ENCODE measurements at places on chromosomes 13 and 19. TPM values are rescaled to one million over a fixed set of nuclear protein-coding genes. Genes with fewer than 3 reads are reported as not detected.
A peak's percentile ranks its signal among the peaks of the same experiment; 100 is the strongest.

Gene KLHL1
- polyA plus RNA-seq: not detected

DNA sequence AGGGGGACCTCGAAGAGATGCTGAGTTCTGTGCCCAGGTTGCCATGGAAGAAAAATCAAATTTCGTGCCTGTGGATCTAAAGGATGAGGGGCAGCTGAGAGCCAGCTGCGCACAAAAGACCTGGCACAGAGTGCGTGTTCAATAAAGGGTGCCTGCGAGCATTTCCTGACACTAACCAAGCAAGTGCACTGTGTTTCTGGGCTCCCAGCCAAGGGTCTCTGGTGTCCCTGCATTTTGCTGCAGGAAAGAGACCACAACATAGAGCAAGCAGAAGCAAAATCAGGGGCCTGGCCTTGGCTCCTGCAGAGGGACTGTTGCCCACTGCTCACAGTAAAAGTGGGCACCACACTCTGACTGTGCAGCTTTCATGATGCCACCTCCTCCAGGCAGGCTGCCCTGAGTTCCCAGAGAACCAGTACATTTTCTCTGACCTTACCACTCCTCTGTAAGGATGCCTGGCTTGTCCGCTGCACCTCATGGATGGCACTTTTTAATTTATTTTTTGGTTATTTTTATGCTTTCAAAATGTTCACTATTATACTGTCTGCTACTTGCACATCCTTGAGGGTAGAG, 70.8 kb upstream of the GPR12 start:
- H3K4me3 ChIP-seq: no peak overlapping the region
- H3K36me3 ChIP-seq: no peaks in the 10 kb centered on the region
- no peak for DNase-seq
- no peaks in the 10 kb centered on the region for H3K4me1 ChIP-seq
- no peak overlapping the region for H3K27ac ChIP-seq
- H3K27me3 ChIP-seq: peaks cover 38% of the 10 kb centered on the region

GRCh38 chr19:49514151-49514550, 1.7 kb downstream of the FCGRT start:
- no peaks in the 10 kb centered on the region for H3K27me3 ChIP-seq
- H3K4me1 ChIP-seq: peaks cover 39% of the 10 kb centered on the region
- H3K36me3 ChIP-seq: peaks cover 4% of the 10 kb centered on the region
- DNase-seq: no peak
- H3K27ac ChIP-seq: no peak overlapping the region
- H3K4me3 ChIP-seq: peak overlapping the region; percentile 85

DNA sequence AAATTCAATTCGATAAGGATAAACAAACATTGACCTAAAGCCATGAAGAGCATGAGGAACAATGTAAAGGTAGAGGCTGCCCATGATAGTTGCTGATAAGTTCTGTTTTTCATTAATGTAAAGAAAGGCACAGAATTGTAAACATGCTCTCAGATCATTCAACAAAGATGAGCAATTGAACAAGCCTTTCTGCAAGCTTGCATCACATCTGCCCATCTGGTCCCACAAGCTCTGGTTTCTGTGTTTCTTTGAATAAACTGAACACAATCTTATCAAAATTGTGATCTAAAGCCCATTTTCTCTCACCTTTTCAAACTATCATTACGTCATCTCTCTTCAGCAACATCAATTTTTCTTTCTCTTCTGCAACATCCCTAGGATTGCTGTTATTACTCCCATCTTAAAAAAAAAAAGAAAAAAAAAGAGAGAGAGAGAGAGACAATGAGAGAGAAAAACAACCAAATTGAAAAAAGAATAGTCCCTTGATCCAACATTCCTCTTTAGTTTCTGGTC, 487.2 kb upstream of the GPC6 start:
- no peak for DNase-seq
- no peaks in the 10 kb centered on the region for H3K4me1 ChIP-seq
- H3K27ac ChIP-seq: no peak overlapping the region
- no peak overlapping the region for H3K4me3 ChIP-seq
- no peaks in the 10 kb centered on the region for H3K27me3 ChIP-seq
- H3K36me3 ChIP-seq: no peaks in the 10 kb centered on the region

DNA sequence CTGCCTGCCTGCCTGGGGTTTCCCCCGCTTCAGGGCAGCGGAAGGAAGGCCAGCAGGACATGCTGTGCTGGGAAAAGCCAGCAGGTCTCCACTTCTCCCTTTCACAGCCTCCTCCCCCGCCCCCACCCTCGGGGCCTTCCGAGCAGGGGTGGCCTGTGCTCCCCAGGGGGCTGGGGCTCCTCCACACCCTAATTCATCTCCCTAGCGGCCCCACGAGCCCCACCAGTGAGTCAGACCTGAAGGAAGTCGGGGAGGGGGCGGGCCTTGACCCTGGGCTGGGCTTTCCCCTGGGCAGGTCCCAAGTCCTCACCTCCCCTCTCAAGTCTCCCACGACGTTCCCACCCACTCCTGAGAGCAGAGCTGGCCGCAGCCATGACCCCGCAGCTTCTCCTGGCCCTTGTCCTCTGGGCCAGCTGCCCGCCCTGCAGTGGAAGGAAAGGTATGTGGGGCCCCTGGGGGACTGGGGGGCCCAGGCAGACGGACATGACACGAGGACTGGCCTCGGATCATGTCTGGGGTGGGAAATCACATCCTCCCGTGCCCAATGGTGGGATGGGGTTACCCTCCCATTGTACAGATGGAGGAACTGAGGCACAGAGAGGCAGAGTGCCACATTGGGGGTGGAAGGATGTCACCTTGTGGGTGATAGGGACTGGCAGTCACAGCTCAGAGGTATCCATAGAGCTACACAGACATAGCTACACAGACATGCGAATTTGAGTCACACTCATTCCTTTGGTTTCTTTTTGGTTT, at the start of gene EBI3:
EBI3 (plus strand) TSS at position 345 of the 753 bp plus-strand sequence; CDS start at position 373, 28 bp downstream.
- H3K27ac ChIP-seq: no peak within 1 kb of the TSS
- no peaks in the 10 kb centered on the region for H3K27me3 ChIP-seq
- peak; percentile 39 for DNase-seq
- H3K4me1 ChIP-seq: peaks cover 6% of the 10 kb centered on the region
- H3K4me3 ChIP-seq: peak within 1 kb of the TSS; percentile 66

Measured in naive B cell (primary cell).